ENCODE measurements at places on chromosomes 13 and 19.

GRCh38 chr13:37597477-37598025, 1.0 kb downstream of the POSTN start:
- DNase-seq = no peak

DNA sequence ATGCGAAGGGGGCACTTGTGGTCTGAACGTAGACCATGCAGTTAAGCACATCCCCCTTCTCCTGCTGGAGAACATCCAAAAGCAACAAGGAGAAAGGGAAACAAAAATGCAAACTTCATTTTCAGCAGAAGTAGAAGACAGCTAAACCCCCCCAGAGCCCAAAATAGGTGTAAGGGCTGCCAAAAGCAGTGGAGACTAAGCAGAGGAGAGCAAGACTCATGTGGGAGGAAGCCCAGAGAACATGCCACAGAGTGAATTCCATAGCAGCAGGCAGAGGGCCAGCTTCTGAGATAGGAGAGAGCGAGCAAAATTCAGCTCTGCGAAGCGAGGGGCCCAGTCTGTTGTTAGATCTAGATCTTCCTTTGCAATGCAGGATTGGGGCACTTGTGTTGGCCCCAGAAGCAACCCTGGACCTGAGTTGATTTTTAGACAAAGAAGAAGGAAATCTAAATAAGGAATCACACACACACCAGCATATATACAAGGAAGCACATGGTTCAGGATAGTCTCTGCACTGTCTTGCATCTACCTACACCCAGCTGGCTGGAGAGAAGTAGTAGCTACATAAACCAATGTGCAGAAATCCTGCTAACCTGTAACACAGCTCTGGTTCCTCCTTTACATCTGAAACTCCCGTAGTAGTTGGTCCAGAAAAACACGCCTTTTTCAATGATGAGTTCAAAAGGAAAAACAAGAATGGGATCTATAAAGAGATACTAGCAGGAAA, 199.6 kb downstream of the SPRY2 start:
- no peak for DNase-seq

DNA sequence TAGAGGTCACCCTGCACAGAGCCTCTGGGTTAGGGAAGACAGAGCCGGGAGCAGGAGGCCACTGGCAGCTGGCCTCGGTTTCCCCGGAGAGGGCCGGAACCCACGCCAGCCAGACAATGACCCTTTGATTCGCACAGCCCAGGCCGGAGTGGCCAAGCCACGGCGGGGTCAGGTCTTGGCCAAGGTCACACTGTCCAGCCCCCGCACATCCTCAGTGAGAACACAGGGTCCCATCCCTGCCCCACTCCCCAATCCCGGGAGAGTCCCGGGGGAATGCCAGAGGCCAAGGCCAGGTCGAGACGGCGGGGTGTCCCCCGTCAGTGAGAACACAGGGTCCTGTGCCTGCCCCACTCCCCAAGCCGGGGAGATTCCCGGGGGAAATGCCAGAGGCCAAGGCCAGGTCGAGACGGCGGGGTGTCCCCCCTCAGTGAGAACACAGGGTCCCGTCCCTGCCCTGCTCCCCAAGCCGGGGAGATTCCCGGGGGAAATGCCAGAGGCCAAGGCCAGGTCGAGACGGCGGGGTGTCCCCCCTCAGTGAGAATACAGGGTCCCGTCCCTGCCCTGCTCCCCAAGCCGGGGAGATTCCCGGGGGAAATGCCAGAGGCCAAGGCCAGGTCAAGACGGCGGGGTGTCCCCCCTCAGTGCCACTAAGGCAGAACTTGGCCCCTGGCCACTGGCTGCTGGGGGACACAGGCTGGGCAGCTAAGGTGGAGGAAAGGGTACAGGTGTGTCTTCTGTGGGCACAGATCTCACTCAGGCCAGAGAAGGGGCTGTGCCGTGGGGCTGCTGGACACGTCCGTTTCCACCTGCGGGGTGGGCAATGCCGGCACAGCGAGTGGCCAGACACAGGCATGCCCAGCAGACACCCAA, 1.7 kb upstream of the FSTL3 start:
- no peak for DNase-seq

- DNase-seq = no peak
These were observed 33.6 kb downstream of the KCTD15 start for GRCh38 chr19:33830264-33830663.

GRCh38 chr19:14476327-14476672, 1.1 kb upstream of the PTGER1 start:
- DNase-seq = no peak

- no peak for DNase-seq
These were observed 15.0 kb upstream of the CD177 start for GRCh38 chr19:43338530-43338929.

DNA sequence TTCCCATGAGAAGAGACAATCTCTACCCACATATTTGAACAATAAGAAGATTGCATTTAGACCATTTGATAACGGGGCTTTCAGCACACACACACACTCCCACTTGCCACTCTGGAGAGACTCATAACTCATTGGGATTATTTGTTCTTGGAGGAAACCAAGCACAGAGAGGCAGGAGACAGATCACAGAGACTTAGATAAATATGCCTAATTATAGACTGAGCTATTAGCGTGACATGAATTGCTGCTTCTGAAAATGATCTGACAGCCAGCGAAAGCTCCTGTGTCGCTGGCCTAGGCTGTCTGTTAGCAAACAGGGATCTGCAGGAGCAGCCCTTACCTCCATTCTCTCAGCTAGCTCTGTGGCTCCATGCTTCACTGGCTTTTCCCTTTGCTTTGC, 111.4 kb downstream of the CCNA1 start:
- no peak for DNase-seq

DNA sequence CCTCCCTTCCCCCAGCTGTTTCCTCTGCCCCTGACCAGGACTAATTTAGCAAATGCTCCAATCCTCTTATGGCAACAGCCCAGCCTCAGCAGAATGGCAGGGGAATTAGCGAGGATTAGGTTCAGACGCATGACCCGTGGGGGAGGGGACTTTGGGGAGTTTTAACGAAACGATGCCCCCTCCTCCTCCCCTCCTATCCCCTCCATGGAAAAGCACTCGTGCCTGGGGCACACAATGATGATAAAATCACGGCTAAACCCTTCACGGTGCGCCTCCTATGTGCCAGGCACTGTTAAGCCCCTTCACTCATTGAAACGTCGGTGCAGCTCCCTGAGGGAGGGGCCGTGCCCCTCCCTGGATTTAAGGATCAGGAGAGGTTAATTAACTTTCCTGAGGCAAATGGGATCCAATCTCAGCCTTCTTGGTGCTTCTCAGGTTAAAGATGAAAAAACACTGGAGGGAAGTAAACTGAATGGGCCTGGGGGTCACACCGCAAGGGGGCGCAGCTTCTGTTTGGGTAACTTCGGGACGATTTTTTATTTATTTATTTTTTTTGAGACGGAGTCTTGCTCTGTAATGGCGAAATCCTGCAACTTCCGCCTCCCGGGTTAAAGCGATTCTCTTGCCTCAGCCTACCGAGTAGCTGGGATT, 10.1 kb upstream of the TPRX2 start:
- DNase-seq = no peak

DNA sequence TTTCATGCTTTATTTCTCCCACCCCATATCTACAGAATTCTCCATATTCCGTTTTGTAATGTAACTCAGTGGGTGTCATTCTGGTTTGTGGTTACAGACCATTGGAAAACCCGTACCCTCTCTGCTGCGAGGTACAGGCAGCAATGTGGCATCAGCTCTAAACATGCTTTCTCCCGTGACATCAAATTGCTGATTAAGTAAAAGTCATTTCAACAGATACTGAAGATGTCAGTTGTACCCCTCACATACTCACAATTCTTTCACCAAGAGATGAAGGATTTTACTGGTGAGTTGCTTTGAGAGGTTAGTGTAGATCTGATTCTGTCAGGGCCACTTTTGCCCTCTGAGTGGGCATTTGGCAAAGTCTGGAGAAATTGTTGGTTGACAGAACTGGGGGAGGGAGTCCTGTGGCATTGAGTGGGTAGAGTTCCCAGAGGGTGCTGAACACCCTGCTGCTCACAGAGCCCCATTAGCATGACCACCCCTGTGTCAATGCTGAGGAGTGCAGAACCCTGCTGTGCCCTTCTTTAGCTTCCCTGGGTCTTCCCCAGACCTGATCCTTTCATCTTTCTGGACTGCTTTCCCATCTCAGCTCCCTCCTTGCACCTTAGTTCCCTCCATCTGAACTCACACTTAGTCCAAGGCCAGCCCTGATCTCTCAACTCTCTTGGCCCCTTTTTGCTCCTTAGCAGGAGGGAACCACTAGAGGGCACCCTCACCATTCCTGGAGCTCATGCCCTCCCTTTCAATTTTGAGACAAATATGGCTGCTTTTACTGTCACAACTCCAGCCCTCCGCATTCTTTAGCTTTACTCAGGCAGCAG, 39.9 kb upstream of the CEACAM8 start:
- DNase-seq = no peak

DNA sequence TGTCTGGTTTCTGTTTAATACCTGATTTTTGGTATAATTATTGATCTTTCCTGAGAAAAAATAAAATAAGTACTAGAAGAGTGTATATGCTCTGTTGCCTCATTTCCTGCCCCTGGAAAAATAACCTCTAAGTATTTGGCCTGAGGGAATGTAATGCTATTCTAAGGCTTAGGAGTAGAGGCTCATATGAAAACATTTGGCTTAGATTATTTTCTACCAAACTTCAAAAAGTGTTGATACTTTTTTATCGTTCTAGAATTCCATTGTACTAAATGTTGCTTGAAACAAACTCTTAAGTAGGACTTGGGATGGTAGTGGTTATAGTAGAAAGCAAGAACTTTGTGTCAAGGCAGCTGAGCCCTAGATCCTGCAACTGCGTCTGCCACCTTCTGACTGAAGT, 57.8 kb downstream of the COG3 start:
- DNase-seq = no peak

DNA sequence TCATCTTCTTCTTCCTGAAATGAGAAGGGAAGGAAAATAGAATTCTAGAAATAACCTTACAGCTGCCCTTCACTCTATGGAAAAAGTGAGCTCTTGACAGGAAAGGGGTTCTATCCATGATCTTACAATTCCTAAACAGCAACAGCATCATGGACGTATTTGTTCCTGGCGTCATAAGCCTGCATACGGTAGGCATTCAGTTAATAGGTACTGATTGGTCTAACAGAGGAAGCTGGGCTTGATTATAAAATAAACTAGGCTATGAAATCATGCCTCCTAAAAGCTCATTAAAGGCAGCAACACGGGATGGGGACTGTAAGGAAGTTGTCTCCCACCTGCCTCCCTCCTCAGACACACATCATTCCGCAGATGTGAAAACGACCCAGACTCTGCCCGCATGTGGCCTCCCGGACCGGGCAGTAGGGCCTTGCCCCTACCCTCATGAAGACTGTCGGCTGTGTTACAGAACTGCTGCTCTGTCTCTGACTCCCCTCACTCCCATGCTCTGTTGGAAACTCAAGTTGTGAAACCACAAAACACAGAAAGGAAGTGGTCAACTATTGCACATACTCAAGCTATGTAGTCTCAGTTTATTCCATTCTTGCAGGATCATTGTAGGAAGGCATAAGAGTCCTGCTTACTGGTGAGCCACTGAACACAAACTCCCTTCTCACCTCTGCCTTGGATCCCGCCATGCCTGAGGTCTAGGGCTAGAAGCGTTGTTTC, 129.8 kb downstream of the DLEU7 start:
- no peak for DNase-seq
